Smooth muscle cell of the brain vasculature (primary cell): ENCODE measurements at places on chromosomes 16 and 17.

- DNase-seq = no peak
Measured at GRCh38 chr16:81214745-81215166, 23.7 kb upstream of the BCO1 start.

DNA sequence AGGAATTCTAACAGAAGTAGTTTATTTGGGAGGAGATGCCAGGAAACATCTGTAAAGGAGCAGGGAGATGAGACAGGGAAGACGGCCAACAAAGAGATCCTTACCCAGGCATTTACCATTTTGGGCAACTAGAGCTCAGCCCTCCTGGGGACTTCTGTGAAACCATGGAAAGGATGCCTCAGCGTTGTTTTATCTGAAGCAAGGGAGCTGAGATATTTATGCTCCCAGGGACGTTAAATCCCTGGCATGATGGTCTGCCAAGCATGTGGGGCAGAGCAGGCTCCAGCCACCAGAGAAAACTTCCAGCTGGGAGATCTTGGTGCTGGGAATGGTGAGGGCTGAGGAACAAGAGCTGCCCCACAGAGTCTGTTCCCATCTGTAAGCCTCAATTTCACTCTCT is 114.8 kb upstream of the FOXF1 start:
- no peak for DNase-seq

GRCh38 chr17:70820276-70820675 is 650.9 kb downstream of the KCNJ2 start:
- no peak for DNase-seq

- no peak for DNase-seq
Measured at GRCh38 chr16:26189536-26189935, 497.8 kb downstream of the HS3ST4 start.

- DNase-seq = peak; percentile 73
Measured at GRCh38 chr17:77471984-77472461, 331.3 kb downstream of the SEC14L1 start.

DNA sequence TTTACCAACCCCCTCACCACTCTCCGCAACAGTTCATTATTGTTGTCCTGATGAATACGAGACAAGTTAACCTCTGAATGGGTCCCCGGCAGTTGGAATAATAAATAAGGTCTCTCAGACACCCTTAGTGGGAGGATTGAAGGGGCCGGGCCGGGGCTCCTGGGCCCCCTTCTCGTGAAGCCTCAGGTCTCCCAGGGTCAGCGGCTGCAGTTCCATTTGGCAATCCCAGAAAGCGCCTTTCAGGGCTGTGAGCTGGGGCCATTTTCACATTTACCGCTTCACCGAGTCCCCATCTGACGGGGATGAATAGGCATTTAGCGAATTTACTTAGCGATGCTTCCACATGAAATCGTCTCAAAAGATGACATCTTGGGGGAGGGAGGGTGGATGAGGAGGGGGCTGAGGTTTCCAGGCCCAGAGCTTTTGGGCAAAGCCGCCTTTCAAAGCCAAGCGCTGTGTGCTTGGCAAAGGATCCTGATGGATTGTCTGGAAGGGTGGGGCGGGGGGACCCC is 309.8 kb downstream of the XYLT1 start:
- no peak for DNase-seq

DNA sequence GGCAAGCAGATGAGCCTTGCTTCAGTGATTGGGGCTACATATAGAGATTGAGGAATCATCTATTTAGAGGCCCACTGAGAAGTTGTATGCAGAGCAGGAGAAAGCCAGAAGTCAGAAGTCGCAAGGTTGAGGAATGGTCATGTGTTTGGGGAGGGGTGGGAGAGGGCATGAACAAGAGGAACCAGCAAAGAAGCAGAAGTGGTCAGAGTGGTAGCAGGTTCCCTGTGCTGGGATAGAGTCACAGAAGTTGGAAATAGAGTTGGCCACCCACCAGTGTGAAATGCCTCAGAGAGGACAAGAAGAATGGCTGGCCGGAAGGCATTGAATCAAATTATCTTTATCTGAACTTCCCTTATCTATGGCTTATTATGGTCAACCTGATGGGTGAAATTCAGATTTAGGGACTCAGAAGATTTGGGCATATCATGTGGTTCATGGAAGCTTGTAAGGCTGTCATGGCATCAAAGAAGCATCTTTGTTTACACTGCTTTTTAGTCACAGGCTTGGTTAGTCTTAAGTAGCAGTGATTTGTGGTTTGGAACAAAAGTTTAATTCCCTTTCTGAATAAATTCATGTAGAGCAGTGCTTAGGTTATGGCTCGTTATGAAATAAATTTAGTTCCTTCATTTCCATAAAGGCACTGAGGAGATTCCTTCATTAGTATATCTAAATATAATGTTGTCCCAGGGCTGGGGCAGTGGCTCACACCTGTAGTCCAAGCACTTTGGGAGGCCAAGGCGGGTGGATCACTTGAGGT is 19.7 kb downstream of the MAP3K3 start:
- DNase-seq = no peak

DNA sequence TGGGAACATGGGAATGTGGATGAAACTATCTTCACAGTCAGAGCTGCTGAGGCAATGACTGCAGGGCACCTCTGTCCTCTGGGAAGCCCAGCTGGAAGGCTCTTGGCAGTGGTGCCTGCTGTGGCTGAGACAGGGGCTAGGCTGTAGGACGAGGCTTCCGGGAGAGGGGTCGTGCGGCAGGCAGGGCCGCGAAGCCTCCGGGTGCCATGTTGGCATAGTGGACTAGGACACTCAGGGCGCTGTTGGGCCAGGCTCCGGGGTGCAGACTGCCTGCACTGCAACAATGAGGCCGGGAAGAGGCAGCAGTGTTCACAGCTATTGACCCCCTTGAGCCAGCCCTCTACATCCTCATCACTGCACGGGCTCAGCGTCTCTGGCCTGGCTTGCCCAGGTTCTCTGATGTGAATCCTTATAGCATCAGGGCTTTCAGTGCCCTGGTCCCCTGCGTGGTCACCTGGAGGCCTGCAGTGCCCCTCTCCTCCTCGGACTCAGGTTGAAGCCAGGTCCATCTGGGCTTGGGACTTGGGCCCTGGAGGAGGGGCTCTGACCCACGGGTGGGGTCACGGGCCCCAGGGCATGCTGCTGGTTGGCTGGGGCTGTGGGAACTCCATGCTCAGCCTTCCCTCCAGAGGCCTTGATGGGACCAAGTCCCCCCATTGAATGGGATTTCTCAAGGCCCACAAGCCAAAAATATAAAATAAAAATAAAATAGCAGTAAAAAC is 91.6 kb downstream of the TNFRSF13B start:
- DNase-seq = no peak

GRCh38 chr16:8905168-8905762 is 23.1 kb downstream of the LITAFD start:
- no peak for DNase-seq

DNA sequence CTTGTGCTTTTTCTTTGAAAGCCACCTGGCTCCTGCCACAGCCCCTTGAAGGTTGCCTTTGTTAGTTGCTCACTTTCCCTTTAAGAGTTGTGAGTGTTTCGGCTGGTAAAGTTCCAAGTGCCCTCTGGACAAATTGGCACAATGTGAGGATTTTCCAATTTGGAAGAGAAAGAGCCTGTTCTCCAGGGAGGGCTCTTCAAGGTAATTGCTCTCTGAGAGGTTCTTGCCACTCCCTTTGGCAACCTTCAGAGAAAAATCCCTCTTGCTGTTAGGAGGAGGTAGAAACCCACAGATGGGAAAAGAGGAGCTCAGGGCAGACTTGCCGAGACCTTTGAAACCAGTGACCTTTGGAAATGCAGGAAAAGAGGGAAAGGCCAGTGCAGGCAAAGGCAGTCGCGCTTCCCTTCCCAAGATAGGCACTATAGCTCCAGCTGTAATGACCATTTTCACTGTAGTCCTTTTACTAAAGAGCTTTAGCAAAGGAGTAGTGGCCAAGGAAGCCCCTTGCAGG is 49.0 kb upstream of the AKAP1 start:
- no peak for DNase-seq

GRCh38 chr16:28188085-28188916 is 23.5 kb downstream of the XPO6 start:
- no peak for DNase-seq

GRCh38 chr16:85583491-85584181 is 29.5 kb upstream of the GSE1 start:
- DNase-seq = no peak

DNA sequence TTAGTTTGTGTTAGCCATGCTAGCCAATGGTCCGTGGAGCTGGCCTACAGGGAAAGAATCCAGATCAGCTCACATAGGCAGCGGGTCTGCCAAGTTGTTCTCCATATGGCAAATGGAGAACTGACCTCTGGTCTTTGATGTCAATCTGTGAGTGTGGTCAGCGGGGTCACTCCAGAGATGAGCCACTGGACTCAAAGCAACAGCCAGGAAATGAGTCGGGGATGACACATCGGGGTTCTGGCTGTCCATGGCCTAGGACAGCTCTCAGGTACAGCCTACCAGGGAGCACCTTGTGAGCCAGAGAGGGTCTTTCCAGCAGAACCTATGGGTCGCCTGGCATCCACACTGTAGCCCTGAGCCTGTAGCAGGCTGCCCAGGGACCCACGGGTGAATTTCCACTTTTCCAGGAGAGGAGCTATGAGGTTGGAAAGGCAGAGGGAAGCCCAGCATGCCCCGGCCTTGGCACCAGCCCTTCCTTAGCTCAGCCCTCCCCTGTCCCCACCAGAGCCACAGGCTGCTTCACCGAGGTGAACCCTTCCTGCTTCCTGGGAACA is 203.0 kb upstream of the TNRC6C start:
- no peak for DNase-seq

DNA sequence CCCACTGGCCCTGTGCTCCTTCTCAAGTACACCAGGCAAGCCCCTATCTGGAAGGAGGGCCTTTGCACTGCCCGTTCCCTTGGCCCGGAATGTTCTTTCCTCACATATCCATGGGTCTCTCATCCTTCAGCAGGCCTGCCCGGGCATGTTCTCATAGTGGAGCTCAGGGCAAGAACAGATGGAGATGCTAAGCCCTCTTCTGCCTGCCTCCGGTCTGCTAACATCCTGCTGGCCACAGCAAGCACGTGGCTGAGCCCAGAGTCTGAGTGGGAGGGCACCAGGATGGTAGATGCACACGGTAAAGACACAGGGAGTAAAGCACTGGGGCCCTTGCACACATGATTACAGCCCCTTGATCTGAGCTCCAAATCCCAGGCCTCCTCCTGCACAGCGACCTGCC is 19.8 kb upstream of the ANKRD40CL start:
- no peak for DNase-seq

GRCh38 chr16:87076950-87077749 is 240.0 kb downstream of the C16orf95 start:
- DNase-seq = no peak

DNA sequence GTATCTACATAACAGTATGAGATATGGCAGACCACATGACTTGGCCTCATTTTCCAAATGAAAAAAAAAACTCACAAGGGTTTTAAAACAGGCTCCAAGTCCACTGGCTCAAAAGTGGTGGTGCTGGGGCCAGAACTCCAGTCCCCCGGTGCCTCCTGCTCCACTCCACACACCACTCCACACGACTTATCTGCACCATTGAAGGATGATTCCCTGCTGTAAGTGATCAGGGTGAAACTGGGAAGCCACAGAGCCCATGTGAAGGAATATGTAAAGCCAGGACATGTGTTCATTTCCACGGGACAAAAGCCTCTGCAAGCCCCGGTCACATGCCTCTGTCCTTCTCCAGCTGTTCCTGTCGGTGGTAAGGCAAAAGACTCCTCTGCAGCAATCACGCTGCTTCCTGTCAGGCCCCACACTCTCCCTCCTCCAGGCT is 97.2 kb downstream of the ZNF18 start:
- DNase-seq = no peak

GRCh38 chr17:62950067-62950466 is 16.0 kb upstream of the TANC2 start:
- DNase-seq = peak; percentile 23

DNA sequence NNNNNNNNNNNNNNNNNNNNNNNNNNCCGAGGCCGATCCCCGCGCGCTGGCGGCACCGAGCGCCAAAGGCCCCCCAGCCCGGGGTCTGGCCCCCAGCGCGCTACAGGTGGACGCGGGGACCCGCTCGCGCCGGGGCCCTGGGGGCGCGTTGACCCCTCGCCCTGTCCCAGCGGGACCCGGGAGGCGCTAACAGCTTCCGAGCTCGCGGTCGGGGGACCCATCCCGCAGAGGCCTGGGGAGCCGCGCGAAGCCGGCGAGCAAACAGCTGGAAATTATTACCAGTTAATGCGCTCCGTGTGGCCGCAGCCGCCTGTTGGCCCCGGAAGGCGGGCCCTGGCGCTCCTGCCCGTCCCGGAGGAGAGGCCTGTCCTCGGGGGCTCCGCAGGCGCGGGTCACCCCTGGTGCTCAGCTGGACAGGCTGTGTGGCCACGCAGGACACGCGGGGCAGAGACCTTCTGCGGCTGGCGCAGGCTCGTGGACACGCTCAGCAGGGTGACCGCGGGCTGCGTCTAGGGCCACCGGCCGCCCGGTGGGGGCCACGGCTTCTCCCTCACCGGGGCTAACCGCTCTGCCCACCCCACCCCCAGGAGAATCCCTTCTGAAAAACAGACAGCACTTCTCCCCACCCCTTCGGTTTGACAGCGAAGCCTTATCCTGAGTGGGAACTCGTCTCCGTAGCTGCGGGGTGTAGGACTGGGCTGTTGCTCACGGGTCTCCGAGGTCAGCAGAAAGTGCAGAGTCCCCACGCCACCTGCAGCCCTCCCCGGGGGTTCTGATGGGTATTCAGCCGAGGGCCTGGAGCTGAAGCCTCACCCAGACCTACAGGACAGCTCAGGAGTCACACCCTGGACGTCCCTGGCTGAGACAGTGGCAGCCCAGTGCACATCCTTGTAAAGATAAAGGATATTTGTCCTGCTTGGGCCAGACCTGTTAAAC is 138.7 kb upstream of the RPH3AL start:
- DNase-seq = no peak

- no peak for DNase-seq
Measured at GRCh38 chr17:41098481-41098880, 539 bp upstream of the KRTAP4-8 start.

DNA sequence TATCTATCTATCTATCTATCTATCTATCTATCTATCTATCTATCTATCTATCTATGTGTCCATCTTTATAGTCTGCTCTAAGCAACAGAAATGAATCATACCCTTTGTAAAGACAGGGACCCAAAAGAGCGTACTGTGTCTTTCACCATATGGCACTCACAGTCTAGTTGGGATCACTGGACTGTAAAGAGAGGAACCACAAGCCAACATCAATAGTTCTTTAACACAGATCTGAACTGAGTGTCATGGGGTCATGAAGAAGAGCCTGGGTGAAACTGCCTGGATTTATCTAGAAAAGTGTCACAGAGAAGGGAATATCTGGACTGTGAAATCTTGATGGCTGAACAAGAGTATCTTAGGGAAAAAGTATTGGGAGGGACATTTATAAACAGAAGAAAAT is 619.1 kb upstream of the SOX9 start:
- no peak for DNase-seq

GRCh38 chr17:57406131-57406980 is 150.0 kb downstream of the MSI2 start:
- DNase-seq = no peak

DNA sequence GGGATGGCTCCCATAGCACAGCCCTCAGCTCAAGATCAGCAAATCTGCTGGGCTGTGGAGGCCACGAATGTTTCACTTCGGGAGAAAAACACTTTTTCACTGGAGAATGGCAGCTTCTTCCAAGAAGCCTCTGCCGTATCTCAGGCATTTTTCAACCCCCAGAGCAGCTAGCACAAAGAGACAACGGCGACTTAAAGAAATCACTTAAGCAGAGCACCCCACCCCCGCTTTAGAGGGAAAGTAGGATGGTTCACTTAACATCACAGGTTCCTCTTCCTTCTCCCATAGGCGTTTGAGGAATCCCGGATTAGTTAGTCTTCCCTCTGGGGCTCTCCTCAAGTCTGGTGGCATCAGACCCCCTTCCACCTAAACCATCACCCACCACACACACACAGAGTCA is 27.6 kb downstream of the CYB561 start:
- no peak for DNase-seq
